ENCODE measurements at places on chromosomes 11 and 22. TPM values are rescaled to one million over a fixed set of nuclear protein-coding genes. Genes with fewer than 3 reads are reported as not detected.

OR6T1 gene
- total RNA-seq, result not detected

DNA sequence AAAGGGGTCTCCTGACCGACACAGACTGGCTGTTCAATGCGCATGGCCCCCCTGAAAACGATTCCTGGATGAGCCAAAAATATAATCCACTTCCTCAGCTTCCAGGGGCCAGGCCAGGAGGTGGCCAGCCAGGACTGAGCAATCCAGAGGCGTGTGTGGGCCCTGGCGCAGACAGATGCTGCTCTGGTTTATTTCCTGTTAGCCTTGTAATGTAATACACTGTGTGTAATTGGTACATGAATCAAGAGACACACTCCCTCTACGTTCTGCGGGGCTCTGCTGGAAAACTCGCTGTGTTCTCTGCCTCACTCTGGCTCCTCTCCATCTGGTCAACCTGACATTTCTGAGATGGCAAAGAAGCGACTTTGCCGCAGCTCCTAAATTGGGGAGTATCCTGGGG is 26.3 kb upstream of the ISX start:
- H3K4me1 ChIP-seq, result no peaks in the 10 kb centered on the region
- H3K36me3 ChIP-seq, result no peaks in the 10 kb centered on the region
- H3K27ac ChIP-seq, result no peak overlapping the region
- no peak for DNase-seq

DNA sequence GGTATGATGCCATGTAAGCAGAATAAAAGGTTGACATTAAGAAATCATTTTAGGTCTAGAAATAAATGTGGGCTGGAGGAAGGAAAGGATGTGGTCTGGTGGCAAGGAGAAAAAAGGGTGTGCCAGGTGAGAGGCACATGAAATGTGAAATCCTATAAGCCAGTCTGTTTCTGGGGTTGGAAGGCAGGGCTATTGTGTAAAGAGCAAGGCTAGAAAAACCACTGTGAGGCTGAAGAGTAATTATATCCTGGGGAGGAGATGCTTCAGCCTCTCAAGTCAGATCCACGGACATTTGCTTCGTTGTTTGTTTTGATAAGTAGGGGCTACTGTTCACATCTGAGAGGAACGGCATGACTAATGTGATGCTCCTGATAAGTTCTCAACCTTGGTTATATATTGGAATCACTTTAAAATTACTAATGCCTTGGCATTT is 77.5 kb upstream of the CTSC start:
- no peak for DNase-seq
- no peak overlapping the region for H3K27ac ChIP-seq
- H3K4me3 ChIP-seq, result no peak overlapping the region
- H3K27me3 ChIP-seq, result no peaks in the 10 kb centered on the region

DNA sequence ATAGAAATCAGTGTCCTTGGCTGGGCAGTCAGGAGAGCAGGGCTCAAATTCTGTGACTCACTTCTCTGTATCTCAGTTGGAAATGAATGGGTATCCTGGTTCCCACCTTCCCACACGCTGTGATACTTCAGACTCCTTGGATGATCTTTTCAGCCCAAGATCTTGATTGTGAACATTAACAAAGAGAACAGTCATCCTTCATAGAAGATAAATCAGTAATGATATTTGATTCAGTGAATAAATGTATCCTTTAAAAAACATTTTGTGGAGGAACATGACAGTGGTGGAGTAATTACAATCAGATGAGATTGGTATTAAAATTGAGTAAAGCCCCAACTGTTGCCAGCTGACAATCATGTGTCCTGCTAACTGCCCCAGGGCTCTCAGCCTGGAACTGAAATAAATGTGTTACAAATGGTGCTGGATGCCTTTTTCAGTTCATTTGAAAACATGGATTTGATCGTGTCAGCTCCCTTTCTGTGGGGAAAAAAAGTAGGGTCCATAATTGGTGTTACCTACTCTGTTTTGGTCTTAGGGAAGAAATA is 72.9 kb upstream of the OR5AN1 start:
- H3K27ac ChIP-seq, result no peak overlapping the region
- H3K27me3 ChIP-seq, result no peaks in the 10 kb centered on the region
- no peaks in the 10 kb centered on the region for H3K4me1 ChIP-seq

DNA sequence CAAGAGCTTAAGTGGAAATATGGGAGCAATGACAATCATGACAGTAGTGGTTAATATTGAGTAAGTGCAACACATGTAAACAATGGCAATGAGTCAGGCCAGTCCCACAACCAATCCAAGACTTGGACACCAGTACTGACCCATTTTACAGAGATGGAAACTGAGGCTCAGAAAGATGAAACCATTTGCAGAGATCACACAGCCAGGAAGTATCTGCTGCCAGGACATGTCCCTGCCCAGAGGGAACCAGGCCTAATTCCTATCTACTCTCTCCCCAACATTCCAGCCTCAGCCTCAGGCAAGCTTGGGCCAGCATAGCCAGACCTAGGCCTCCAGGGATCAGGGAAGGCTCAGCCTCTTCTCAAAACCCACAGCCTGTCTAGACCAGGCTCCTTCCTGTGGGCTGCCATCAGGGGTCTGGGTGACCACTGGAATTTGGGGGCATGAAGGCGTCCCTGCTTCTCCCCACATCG is 395.1 kb downstream of the MN1 start:
- no peak overlapping the region for H3K27ac ChIP-seq
- peaks cover 6% of the 10 kb centered on the region for H3K4me1 ChIP-seq
- H3K4me3 ChIP-seq, result no peak overlapping the region
- no peaks in the 10 kb centered on the region for H3K36me3 ChIP-seq
- no peak for DNase-seq
- H3K27me3 ChIP-seq, result no peaks in the 10 kb centered on the region

FJX1 gene
- total RNA-seq, result 25.6 TPM

GRCh38 chr11:104464691-104465090 is 300.7 kb upstream of the PDGFD start:
- no peak overlapping the region for H3K27ac ChIP-seq
- DNase-seq, result no peak
- no peak overlapping the region for H3K4me3 ChIP-seq
- no peaks in the 10 kb centered on the region for H3K4me1 ChIP-seq
- no peaks in the 10 kb centered on the region for H3K36me3 ChIP-seq

All from spinal cord (tissue), 10 donors.